ENCODE measurements at places on chromosomes 16 and 17.

GRCh38 chr16:62036101-62036801 lies at the start of gene CDH8:
Gene CDH8 (minus strand): TSS chr16:62036438. CDS start chr16:62021403, 15,035 bp downstream.
- peak; percentile 44 for DNase-seq

GRCh38 chr17:36213695-36214094 lies 2.8 kb downstream of the CCL4L2 start:
- DNase-seq = no peak

GRCh38 chr16:86432691-86433090 lies 77.6 kb upstream of the FOXF1 start:
- DNase-seq = no peak

DNA sequence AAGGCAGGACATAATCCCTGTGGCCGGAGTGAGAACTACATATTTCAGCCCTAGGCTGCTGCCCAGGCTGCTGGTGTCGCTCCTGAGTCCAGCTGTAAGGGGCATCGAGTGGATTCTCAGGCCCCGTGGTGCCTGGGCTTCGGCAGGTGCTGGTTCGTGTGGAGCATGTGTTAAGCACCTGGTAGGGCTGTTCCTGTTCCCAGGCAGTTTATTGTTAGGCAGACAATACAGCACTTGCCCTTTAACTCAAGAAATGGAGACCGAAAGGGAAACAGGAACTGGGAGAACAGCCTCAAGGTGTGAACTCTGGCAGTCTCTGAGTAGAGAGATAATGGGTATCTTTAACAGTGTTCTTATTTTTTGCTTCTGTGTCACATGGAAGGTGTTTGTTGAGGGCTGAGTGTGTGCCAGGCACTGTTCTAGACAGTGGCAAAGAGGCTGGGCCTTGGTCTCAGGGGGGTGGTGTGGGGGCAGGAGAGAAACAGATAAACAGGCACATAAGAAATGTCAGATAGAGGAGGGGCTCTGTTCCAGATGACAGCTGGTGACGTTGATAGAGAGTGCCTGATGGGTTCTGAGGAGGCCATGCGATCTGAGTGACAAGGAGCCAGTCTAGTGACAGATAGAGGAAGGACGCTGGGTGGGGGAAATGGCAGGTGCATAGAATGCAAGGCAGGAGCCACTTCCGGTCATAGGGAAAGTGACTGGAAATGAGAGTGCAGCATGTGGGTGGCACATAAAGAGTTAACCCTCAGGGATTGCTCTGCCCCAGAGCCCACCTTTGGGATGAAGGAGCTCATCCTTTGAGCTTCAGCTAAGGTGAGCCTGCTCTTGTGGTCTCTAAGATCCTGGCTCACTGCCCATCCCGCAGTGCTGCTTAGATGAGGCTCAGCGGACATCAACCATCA lies 33.8 kb downstream of the EPN2 start:
- DNase-seq = no peak

GRCh38 chr17:81735264-81736102 lies 23.4 kb downstream of the SLC25A10 start:
- DNase-seq = peak; percentile 63

DNA sequence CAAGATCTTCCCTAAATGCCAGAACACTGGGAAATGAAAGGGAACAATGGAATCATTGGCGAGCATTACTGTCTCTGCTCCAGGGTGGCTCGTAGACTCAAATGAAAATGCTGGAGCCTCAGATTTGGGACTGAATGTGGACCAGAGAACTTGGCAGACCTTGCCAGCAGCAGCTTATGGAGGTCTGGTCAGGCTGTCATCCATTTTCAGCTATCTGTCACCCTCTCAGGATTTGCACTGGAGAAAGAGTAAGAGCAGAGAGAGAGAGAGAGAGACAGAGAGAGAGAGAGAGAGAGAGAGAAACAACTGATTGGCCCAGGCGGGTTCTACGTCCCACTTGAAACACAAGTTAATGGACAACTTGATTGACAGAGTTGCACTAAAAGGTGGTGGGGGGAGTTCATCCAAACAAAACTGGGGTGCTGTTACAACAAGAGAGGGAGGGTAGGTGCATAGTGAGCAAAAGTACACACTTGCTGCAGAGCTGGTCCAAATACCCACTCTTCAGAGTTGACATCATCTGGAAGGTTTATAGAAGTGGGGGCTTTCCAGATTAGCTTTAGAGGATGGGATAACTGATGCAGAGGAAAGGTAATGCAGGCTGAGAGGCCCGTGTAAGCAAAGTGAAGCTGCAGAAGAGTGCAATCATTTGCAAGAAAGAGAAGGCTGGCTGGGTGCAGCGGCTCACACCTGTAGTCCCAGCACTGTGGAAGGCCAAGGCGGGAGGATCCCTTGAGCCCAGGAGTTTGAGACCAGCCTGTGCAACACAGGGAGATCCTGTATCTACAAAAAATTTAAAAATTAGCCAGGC lies 16.5 kb upstream of the NSMCE1 start:
- DNase-seq = no peak

DNA sequence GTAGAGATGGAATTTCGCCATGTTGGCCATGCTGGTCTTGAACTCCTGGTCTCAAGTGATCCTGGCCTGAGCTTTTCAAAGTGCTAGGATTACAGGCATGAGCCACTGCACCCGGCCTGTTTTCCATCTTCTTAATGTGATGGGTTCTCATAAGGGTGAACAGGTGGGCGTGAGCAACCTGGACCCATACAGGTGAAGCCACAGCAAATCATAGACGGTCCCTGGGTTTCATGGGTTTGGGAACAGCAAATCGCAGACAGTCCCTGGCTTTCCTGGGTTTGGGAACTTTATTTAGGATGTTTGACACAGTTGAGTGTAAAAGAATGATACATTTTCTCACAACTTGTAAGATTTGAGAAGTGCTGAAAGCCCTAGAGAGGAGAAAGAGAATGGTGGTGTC lies 12.9 kb upstream of the MEIOB start:
- no peak for DNase-seq

GRCh38 chr17:72099919-72100318 lies 20.9 kb upstream of the SOX9 start:
- DNase-seq = no peak

GRCh38 chr17:7959503-7960253 lies 27.7 kb downstream of the CNTROB start:
- DNase-seq = no peak

All from NCI-H1436 (cell line).